ENCODE measurements at places on chromosomes 16 and 17.

DNA sequence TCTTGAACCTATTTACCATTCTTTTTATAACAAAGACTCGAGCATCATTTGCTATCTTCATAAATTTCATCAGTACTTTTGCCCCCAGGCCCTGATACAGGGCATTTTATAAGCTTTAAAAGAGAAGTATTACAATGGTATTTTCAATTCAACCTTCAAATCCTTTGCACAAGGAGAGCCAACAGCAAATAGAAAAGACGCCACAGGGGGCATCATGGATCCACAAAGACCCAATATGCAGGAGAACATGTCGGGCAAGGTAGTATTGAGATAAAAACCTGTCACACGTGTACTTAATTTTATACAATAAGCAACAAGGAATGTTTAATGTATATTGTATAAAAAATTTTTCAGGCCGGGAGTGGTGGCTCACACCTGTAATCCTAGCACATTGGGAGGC is 10.2 kb downstream of the MAP3K14 start:
- DNase-seq, result no peak

GRCh38 chr17:46916623-46917022 is 6.3 kb upstream of the GOSR2 start:
- no peak for DNase-seq

DNA sequence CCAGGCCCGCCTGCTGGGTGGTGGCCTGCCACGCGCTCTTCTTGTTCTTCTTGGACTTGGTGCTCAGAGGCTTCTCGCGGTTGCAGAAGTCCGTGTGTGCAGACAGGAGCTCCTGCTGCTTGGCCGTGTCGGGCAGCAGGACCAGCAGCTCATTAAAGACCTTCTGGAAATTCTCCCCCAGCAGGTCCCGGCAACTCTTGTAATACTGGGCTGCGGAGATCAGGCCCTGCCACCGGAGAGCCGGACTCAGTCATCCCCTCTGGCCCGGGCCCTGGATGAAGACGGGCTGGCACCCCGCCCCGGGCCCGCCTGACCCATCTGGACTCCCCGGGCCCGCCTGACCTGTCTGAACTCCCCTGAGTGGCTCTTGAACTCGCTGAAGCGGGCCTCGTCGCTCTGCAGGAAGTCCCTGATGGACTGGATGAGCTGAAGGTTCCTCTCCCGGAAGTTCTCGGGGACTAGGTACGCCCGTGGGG is 8.6 kb downstream of the SYNGR3 start:
- no peak for DNase-seq

DNA sequence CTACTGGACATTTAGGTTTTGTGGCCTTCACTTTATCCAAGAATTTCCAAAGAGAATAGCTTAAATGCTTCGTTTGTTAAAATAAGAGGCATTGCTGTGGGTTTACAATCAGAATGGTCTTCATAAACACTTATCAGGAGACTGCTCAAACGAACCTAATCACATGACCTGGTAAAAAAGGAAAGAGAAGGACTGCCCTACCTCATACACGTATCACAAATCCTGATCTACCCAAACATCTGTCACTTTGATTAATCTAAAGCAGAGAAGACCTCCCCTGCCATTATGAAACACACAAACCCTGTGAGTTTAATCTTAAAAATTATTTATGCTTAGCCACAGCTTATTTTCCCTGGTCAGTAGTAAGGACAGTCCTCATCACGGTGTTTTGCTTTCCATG is 76.6 kb downstream of the PARN start:
- DNase-seq, result no peak

- no peak for DNase-seq
Observed at GRCh38 chr17:36705283-36705795, 104.0 kb downstream of the MRM1 start.
